ENCODE measurements at places on chromosomes 1 and 21.

DNA sequence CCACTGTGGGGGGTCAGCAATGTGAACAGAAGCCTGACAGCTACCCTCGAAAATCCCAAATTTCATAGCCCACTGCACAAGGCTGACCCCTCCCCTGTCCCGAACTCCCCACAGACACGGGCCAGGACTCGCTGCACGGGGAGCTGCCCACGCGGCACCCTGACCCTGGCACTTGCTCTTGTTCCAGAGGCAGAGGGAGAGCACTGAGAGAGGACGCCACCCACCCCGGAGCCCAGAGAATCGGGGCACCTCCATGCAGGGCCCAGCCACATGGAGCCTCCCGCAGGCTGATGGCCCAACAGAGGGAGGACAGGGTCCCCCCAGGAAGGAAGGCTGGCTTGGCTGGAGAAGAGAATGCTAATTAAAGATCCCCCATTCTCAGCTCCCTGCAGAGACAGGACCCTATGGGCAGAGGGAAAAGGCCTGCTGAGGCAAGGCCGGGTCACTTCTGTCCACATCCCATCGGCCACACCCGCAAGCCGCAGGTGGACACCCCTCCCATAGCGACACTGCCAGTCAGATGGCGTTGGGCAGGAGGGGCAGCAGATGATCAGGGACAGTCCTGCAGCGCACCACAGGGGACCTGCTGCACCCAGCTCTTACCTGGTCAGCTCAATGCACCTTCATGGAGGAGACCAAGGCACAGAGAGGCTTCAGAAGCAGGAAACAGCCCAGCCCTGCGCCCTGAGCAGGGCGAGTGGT, 136.9 kb downstream of the NPHP4 start:
- no peak for DNase-seq

DNA sequence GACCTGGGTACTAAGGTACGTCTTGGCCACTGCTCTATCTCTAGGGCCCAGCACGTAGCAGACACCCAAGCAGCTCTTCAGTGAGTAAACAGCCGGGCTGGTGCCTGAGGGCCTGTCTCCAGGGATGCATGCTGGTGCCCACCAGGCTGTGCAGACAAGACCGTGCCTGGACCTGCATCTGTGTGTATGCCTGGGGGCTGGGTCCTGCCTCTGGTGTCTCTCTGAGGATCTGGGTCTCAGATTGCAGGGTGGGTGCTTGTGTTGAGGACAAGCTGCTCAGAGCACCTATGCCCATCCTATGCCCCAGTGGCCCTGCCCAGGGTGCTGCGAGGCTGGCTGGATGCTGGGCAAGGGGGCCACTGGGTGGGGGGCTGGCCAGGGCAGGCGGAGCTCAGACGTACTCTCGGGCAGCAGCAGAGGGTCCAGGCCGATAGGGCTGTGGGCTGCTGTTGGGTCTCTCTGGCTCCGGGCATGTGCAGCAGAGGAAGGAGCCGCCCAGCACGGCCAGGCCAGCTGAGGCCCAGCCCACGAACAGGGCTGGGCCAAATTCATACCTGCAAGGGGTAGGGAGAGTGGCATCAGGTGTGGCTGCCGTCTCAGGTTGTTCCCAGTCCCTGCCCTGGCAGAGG, 4.4 kb downstream of the CLDN19 start:
- DNase-seq: no peak

DNA sequence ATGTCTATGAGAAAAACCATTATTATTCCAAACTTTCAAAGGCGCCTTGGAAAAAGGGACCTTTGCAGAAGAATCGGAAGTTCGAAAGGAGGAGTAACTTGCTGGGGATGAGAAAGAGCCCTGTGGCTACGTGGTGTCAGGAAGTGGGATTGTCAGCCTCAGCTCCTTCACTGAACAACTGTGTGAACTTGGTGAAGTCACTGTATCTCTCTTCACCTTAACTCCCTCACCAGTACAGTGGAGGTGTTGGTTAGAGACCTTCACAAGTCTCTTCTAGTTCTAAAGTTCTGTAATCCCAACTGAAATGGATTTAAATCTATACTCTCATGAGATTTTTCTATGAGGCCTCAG, 285.6 kb downstream of the CACNA1E start:
- DNase-seq: no peak

GRCh38 chr1:47563201-47563600, 125.4 kb downstream of the FOXD2 start:
- no peak for DNase-seq

- no peak for DNase-seq
These were observed 153.4 kb downstream of the SDCCAG8 start for GRCh38 chr1:243409284-243409683.

GRCh38 chr1:13469343-13469742, 44.5 kb downstream of the LRRC38 start:
- DNase-seq: no peak

DNA sequence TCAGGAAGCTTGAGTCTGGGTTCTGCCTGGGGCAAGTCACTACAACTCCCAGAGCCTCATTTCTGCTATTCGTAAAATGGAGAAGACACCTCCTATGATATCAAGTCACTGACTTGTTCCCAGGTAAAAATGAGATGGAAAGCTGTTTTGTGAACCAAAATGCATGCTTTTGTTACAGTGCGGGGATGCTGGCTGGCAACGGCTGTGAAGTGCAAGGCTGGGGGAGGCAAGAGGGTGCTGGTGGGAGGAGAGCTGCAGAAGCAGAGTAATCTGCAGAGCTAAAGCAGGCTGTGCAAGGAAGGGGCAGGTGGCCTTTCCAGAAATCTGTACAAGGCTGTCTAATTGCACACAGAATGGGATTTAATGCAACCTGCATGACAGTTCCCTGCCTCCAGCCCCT, 150.9 kb downstream of the CNIH3 start:
- DNase-seq: no peak

DNA sequence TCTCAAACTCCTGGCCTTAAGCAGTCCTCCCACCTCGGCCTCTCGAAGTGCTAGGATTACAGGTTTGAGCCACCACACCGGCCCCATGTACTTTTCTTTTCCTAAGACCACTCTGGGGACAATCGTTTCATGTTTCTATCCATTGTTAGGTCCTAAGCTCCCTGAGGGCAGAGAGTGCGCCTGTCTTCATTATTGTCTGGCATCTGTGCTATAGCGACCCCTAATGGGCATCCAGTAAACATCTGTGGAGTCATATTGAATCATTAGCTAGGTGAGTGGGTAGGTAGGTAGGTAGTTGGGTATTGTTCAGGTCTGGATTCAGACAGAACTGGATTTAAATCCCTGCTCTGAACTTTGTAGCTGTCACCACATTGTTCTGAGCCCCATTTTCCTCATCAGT, 66.1 kb downstream of the TMEM53 start:
- no peak for DNase-seq

- DNase-seq: no peak
These were observed 12.8 kb upstream of the ECE1 start for GRCh38 chr1:21302747-21303715.

GRCh38 chr1:172246521-172247390, 173.7 kb upstream of the C1orf105 start:
- DNase-seq: no peak

- no peak for DNase-seq
These were observed 49.2 kb upstream of the IGSF21 start for GRCh38 chr1:18058206-18058921.

- DNase-seq: no peak
These were observed 213.1 kb upstream of the USP24 start for GRCh38 chr1:55428231-55428630.

GRCh38 chr1:183285746-183286145, 99.7 kb downstream of the LAMC2 start:
- no peak for DNase-seq

GRCh38 chr1:24743404-24744211, 1.6 kb upstream of the CLIC4 start:
- DNase-seq: no peak

- DNase-seq: no peak
These were observed 23.8 kb upstream of the PAXBP1 start for GRCh38 chr21:32795376-32795775.

DNA sequence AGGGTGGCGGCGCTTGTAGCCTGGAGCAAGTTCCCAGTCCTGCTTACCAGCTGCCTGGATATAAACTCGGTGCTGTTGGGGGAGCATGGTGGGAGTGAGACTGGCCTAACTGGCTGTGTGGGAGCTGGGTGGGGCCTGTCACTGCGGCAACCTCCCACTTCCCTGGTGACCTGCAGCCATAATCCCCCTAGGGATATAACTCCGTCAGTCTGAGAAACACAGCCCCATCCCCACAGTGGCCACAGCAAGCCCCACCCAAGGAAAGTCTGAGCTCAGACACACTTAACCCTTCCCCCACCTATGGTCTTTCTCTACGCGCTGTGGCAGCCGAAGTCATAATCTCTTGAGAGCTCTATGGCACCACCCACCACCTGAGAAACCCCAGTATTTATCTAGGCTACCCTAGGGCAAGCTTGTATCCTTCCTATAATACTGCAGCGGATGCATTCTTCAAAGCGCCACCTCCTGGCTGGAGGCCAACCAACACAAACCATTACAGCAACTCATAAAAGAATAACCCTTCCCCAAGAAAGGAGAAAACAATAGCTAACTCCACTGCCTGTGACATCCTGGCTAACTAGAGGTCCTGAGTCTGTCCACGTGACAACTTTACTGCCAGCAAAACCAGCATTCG, 57.4 kb downstream of the ZNF648 start:
- DNase-seq: no peak

DNA sequence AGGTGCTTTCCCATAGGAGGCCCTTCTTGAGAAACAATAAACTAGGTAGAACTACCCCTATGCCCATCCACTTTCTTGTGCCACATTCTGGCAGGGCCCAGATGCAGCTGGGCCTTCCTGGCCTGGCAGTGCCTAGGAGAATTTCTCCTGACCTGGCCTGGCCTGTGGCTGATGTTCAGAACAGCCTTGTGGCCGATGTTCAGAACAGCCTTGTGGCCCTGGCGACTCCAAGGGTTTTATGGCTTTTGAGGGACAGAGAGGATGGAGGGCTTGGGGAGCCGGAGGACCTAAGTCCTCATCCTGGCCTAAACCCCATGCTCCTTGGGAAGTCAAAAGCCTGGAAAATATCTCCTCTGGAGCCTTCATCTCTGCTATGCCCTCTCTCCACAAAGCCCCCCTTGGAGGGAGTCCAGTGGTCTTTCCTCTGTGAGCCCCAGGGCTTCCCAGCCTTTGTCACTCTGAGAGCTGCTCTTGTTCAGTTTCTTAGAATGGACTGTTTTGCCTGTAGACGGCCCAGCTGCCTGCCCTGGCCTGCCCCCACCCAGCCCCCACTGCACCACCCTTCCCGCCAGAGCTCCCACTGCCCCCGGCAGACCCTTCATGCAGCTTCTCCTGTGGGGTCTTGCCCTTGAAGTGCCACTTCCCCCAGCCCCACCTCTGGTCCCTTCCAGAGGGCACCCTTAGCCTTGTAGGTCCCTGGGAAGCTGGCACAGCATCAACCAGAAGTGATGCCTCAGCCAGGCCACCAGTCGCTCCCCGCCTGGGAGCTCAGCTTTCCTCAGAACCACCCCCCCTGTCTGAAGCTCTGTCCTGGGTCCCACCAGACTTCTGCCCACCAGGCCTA, 7.0 kb downstream of the GPR37L1 start:
- no peak for DNase-seq

GRCh38 chr1:168903237-168903830, 174.3 kb upstream of the DPT start:
- DNase-seq: no peak

GRCh38 chr1:15089258-15089992, 64.1 kb upstream of the TMEM51 start:
- no peak for DNase-seq

GRCh38 chr1:46800742-46801141, 1.9 kb downstream of the CYP4B1 start:
- no peak for DNase-seq

DNA sequence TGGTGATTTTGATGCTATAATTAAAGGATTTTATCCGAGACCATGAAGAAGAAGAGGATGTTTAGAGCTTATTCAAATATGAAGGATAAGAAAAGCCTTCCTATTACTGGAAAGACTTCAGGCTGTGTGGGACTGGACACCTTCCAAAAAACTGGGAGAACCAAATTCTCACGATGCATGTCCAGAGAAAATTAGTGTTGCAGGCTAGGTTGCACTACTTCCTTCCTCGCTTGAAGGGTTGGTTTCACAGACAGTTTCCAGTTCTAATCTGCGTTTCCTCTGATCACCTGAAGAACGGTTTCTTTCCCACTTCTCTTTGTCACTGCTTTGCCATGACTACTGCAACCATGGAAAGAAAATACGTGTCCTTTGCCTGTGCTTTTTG, 2.0 kb downstream of the MTARC2 start:
- no peak for DNase-seq

GRCh38 chr1:48499211-48499735, 27.3 kb upstream of the SPATA6 start:
- no peak for DNase-seq

DNA sequence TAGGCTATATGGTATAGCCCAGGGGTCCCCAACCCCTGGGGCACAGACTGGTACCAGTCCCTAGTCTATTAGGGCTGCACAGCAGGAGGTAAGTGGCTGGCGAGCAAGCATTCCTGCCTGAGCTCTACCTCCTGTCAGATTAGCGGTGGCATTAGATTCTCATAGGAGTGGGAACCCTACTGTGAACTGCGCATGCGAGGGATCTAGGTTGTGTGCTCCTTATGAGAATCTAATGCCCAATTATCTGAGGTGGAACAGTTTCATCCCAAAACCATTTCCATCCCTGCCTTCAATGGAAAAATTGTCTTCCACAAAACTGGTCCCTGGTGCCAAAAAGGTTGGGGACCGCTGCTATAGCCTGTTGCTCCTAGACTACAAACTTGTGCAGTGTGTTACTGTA, 22.8 kb upstream of the ZBTB8A start:
- no peak for DNase-seq

DNA sequence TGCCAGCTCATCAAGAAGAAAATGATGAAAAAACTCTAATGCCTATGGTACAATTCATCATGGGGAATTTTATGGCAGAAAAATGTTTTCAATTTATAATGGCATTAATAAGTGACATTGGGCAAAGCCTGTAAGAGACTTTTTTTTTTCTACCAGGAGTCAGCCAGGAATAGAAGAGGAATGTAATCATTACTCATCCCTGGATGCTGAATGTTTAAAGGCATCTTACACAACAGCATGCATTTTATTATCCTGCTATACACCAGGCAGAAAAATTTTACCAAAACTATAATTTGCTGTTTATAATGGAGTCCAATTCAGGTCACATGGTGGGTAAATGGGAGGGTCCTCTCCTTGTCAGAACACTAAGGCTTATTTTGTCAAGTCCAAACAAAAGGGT, 189.9 kb upstream of the BEND5 start:
- no peak for DNase-seq

DNA sequence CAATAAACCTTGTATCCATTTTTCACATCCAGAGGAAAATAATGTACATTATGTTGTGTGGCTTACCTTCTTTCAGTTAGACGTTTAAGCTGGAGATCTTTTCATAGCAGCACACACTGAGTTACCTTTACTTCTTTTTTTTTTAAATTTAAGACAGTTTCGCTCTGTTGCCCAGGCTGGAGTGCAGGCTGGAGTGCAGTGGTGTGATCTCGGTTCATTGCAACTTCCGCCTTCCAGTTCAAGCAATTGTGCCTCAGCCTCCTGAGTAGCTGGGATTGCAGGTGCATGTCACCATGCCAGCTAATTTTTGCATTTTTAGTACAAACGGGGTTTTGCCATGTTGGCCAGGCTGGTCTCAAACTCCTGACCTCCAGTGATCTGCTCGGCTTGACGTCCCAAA, 7.4 kb upstream of the CAMTA1 start:
- DNase-seq: no peak

GRCh38 chr1:160206421-160207117, 1.4 kb downstream of the PEA15 start:
- DNase-seq: no peak

All from progenitor cell of endocrine pancreas (in vitro differentiated cells).